ENCODE measurements at places on chromosomes 16 and 17.

DNA sequence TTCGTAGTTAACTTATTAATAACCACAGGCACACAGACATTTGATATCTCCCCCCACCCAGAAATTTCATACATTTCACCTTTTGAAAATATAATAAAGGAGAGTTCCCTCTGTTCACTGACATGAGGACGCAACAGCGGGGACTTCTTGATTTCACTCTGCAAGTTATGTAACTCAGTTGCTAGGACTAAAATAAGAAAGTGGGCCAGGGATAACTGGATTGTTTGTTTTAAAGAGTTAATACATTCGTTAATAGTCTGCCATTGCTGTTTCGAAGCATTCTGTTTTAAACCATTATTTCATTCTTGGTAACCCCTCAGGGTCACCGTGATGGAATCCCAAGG is 1.2 kb downstream of the RHOT1 start:
- no peak for DNase-seq

GRCh38 chr16:84347161-84347560 is 21.2 kb upstream of the ATP2C2 start:
- DNase-seq: no peak

- DNase-seq: no peak
Observed at GRCh38 chr17:78828470-78829185, 12.0 kb downstream of the USP36 start.

- DNase-seq: no peak
Observed at GRCh38 chr16:50664270-50664669, 16.8 kb downstream of the SNX20 start.

DNA sequence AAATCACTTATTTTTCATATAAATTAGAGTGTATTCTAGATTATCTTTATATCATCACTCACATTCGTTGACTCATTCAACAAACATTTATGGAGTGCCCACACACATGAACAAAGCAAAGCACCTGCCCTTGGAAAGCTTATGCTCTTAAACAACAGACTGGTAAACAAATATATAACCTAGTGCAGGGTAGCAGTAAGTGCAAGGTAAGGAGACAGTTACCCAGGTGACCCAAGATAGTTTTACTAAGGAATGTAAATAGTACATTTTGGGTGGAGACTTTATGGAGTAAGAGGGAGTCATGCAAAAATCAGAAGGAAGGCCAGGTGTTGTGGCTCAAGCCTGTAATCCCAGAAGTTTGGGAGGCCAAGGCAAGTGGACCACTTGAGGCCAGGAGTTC is 40.4 kb upstream of the HELZ start:
- no peak for DNase-seq

- no peak for DNase-seq
Observed at GRCh38 chr16:27650073-27650701, 100.2 kb downstream of the KATNIP start.

- no peak for DNase-seq
Observed at GRCh38 chr17:77498791-77499698, 358.3 kb downstream of the SEC14L1 start.

- no peak for DNase-seq
Observed at GRCh38 chr16:89143201-89143741, 28.3 kb upstream of the CDH15 start.

GRCh38 chr16:72588551-72588950 is 416.6 kb upstream of the PMFBP1 start:
- DNase-seq: no peak

DNA sequence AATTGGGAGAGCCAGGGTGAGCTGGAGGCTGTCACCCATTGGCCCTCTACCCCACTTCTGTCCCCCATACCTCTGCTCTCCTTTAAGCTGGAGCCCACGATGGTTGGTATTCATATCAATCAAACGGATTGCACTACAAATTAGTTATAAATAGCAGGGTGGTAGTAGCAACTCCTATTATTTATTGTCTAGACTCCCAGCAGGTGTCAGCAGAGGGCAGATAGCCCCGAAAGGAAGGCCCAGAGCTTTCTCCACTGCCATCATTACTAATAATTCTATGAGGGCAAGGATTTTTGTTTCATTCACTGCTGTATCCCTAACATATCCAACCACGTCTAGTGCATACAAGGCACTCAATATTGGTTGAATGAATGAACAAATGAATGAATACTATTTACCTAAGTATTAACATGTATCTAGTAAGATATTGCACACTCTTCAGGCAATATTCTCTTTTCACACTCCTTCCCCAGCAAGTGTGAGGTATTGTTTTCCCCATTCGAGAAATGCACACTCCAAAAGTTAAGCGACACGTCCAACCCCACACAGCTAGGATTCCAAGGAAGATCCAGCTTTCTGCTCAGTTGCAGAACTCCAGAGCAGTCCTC is 6.3 kb downstream of the C17orf50 start:
- peak; percentile 12 for DNase-seq

DNA sequence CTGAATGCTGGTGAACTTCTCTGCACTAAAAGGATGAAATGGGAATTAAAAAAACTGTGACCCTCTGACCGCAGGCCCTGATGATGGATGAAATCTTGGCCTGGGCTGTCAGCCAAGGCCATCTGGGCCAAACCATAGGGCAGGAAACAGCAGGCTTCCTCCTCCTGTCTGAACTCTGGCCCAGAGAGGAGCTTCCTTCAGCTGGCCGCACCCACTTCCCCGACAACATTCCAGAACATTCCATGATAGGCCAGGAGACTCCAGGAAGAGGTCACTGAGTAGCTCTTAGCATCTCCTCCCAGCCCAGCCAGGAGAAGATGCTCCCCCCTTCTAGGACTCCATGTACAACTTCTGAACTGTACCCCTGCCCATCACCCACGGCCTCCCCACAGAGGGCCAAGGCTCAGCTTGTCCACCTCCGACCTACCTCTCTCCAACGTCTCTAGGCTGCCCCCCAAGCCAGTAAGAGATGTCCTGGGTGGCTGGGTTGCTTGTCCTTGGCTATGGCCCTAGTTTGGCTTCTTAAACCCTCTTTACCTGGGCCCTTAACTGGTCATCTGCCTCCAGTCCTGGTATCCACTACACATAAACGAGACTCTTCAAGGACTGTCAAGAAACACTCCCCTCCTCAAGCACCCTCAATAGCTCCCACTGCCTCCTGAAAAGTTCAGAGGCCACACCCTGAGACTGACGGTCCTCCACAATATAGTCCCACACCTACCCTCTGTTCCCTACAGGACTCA is 1.7 kb downstream of the RPH3AL start:
- DNase-seq: no peak

DNA sequence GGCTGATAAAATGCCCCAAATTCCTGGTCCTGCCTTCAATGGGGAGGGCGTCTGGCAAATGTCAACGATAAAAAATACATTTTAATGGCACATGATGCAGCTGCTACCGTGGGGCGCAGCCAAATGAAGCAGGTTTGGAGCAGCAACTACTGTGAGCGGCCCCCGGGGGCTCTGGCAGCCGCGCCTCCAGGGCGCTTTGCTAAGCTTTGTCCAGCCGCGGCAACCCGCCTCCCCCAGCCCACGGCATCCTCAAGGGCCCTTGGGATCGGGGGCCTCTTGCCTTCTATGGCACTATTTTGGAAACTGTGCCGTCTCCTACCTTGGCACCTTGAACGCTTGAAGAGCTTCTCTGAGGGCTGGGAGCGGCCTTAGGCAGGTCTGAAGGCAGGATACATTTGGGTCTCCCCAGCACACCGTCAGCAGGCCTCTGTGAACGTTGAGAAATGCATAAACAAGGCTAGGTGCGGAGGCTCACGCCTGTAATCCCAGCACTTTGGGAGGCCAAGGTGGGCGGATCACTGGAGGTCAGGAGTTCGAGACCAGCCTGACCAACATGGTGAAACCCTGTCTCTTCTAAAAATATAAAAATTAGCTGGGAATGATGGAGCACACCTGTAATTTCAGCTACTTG is 25.1 kb downstream of the TBX4 start:
- no peak for DNase-seq

GRCh38 chr17:50890675-50891516 is 24.7 kb upstream of the TOB1 start:
- no peak for DNase-seq

DNA sequence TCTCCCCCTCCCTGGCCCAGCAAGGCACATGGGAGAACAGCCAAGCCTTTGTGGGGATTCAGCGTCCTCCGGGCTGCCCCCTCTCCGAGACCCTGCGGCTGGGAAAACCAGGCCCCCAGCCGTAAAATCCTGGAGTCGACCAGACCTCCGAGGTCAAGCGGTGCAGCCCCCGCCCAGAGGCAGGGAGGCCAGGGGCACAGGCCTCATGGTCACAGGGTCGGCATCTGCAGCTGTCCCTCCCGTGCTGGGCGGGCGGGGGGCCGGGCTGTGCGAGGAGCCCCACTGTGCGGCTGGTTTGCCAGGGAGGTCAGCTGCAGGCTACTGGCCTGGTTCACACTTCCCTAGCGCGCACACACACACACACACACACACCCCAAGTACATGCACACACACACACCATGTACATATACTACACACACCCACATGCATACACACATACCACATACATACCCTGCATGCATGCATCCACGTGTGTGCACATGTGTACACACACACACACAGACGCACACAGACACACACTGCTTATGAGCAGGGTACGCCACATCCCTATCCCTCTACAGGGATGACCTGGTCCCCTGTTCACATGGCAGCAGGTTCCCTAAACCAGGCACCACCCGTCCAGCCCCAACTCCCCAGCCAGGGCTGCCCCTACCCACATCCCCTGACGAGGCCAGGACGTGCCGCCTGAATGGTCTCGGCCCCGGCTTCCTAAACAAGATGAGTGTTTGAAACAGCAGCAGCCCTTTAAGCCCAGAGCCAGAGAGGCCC is 108.9 kb upstream of the CIBAR2 start:
- no peak for DNase-seq

DNA sequence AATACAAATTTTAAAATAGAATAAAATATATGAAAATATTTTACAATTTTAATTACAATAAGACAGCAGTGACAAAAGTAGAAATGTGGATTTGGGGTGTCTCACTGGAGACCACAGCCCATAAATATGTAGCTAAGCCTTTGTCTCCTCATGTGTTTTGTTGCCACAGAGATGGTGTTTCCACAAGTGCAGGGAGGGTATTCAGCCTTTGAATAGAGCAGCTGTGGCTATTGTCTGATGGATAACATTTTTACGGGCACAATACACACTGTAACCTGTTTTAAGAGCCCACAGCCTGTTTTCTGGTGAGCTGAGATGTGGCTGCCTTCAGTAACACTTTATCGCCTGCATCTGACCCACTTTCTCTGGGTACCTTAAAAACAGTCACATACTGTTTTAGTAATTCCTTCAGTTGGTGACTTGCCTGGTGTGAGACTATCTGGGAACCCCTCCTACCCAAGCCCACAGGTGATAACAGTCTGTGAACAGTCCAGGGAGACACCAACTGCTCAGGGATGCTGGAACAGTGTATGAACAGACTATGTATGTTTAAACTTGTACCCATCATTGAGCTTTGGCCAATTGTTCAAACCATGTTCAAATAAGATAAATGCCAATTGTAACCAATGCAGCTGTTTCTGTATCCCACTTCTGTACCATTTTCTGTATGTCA is 7.8 kb upstream of the AHSP start:
- DNase-seq: no peak

DNA sequence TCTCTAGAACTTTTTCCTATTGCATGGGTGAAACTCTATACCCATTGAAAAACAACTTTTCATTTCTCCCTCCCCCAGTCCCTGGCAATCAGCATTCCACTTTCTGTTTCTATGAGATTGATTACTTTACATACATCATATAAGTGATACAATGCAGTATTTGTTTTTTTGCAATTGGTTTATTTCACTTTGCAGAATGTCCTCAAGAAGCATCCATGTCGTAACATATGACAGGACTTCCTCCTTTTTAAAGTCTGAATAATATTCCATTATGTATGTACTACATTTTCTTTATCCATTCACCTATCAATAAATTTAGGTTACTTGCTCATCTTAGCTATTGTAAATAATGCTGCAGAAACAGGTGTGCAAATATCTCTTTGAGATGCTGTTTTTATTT is 8.8 kb downstream of the IL21R start:
- DNase-seq: no peak

- DNase-seq: no peak
Observed at GRCh38 chr16:50188619-50189136, 35.6 kb downstream of the TENT4B start.

DNA sequence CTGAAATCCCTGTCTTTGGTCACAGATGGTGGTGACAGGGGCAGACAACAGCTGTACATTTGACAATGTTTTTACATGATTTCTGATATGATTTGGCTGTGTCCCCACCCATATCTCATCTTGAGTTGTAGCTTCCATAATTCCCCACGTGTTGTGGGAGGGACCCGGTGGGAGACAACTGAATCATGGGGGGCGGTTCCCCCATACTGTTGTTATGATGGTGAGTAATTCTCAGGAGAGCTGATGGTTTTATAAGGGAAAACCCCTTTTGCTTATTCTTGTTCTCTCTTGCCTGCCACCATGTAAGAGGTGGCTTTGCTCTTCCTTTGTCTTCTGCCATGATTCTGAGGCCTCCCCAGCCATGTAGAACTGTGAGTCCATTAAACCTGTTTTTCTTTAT is 353.9 kb downstream of the CPPED1 start:
- DNase-seq: no peak

DNA sequence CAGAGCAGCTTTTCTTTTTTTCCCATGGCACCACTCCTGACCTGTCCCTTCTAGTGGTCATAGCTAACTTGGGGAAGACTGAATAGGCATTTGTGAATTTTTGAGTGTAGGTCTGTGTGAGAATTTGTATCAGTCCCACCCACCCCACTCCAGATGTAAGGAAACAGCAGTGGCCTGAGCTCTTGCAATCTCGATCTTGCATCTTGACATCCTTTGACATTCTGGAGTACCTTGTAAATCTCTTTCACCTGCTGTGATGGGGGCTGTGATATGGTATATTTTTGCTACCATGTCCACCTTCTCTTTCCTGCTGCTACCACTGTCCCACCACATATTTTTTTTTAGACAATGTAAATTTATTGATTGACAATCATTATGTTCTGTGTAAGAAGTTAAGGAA is 289.3 kb downstream of the MAP2K6 start:
- no peak for DNase-seq

- no peak for DNase-seq
Observed at GRCh38 chr17:82052638-82053059, 951 bp downstream of the GPS1 start.

GRCh38 chr16:81531419-81531821 is 86.8 kb downstream of the CMIP start:
- no peak for DNase-seq

DNA sequence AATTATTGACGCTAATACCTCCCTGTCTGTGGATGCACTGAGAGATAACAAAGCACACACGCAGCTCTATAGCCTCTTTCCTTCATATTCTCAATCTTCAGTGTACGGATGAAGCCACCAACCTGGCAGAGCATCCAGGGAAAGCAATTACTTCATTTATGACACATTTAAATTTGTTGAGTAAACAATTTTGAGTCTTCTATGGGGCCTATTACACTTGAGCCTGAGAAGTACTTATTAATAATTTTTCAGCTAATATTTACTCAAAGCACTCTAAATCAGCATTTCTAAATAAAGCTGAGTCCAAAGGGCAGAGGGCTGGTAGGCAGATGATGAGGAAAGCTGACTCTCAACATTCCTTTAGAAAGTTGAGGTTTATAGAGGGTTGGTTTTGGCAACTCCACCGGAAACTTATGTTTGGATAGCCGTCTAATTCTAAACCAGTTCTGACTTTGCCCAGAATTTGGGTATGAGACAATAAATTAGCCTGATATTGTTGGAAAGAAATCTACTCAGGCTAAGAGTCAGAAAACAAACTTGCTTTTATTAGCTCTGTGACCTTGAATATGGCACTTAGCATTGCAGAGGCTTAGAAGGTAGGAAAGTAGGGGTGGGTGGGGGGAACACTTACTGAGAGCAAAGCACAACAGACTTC is 643.5 kb downstream of the CDH11 start:
- no peak for DNase-seq

- DNase-seq: no peak
Observed at GRCh38 chr17:10368561-10368960, 4.2 kb downstream of the MYH13 start.
